Gastroesophageal sphincter (tissue), 4 donors: ENCODE measurements at places on chromosomes 3 and 15.

- H3K27ac ChIP-seq: no peak overlapping the region
- no peak for ATAC-seq
- peaks cover 9% of the 10 kb centered on the region for H3K4me1 ChIP-seq
- no peaks in the 10 kb centered on the region for H3K27me3 ChIP-seq
- no peaks in the 10 kb centered on the region for H3K36me3 ChIP-seq
Measured at GRCh38 chr15:35089551-35089950, 4.5 kb upstream of the NANOGP8 start.

GRCh38 chr3:184738982-184739381 lies 27.1 kb upstream of the MAGEF1 start:
- H3K27me3 ChIP-seq: peaks cover 3% of the 10 kb centered on the region
- ATAC-seq: no peak
- H3K4me1 ChIP-seq: no peaks in the 10 kb centered on the region
- H3K36me3 ChIP-seq: no peaks in the 10 kb centered on the region
- H3K27ac ChIP-seq: no peak overlapping the region

- H3K27me3 ChIP-seq: peaks cover 6% of the 10 kb centered on the region
- ATAC-seq: no peak
- no peak overlapping the region for H3K27ac ChIP-seq
- no peaks in the 10 kb centered on the region for H3K4me1 ChIP-seq
- H3K36me3 ChIP-seq: no peaks in the 10 kb centered on the region
Measured at GRCh38 chr15:28950916-28951315, 65.1 kb downstream of the APBA2 start.

- no peak overlapping the region for H3K27ac ChIP-seq
- H3K27me3 ChIP-seq: no peaks in the 10 kb centered on the region
- ATAC-seq: no peak
- no peaks in the 10 kb centered on the region for H3K4me1 ChIP-seq
- H3K4me3 ChIP-seq: no peak overlapping the region
Measured at GRCh38 chr3:123050666-123051065, 16.2 kb upstream of the PDIA5 start.

DNA sequence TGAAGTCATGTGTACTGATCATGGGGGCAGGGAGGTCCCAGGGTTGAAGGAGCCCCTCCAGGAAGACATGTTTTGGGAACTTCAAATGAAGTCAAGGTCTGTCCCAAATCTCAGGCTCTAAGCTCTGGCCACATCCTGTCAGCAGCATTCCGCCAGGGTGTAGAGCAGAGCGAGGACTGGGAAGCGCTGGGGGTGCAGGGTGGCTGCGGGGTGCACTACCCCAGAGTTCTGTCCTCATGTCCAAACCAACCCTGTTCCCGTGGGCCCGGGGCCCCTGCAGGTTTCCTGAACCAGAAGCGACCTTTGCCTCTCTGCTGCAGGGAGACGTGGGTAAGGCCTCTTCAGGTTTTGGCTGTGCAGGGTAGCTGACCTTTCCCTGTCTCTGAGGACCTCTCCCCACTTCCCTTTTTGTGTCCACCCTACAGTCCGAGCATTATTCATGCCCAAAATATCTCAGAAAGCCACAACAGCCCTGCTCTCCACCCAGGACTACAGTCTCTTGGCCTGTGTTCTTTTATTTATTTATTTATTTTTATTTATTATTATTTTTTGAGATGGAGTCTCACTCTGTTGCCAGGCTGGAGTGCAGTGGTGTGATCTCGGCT lies 26.6 kb upstream of the FLNB start:
- H3K36me3 ChIP-seq: no peaks in the 10 kb centered on the region
- ATAC-seq: no peak
- no peaks in the 10 kb centered on the region for H3K27me3 ChIP-seq
- H3K27ac ChIP-seq: no peak overlapping the region

- no peak overlapping the region for H3K27ac ChIP-seq
- H3K4me1 ChIP-seq: no peaks in the 10 kb centered on the region
- no peaks in the 10 kb centered on the region for H3K27me3 ChIP-seq
- H3K4me3 ChIP-seq: no peak overlapping the region
Measured at GRCh38 chr3:12392101-12392878, 92.0 kb upstream of the TSEN2 start.

- no peaks in the 10 kb centered on the region for H3K36me3 ChIP-seq
- no peak overlapping the region for H3K4me3 ChIP-seq
- no peaks in the 10 kb centered on the region for H3K4me1 ChIP-seq
- peaks cover 15% of the 10 kb centered on the region for H3K27me3 ChIP-seq
Measured at GRCh38 chr15:29123171-29123570, 146.5 kb downstream of the NSMCE3 start.

- no peaks in the 10 kb centered on the region for H3K4me1 ChIP-seq
- no peak overlapping the region for H3K27ac ChIP-seq
- H3K36me3 ChIP-seq: no peaks in the 10 kb centered on the region
- no peak for ATAC-seq
Measured at GRCh38 chr3:55540579-55540978, 53.5 kb upstream of the WNT5A start.

DNA sequence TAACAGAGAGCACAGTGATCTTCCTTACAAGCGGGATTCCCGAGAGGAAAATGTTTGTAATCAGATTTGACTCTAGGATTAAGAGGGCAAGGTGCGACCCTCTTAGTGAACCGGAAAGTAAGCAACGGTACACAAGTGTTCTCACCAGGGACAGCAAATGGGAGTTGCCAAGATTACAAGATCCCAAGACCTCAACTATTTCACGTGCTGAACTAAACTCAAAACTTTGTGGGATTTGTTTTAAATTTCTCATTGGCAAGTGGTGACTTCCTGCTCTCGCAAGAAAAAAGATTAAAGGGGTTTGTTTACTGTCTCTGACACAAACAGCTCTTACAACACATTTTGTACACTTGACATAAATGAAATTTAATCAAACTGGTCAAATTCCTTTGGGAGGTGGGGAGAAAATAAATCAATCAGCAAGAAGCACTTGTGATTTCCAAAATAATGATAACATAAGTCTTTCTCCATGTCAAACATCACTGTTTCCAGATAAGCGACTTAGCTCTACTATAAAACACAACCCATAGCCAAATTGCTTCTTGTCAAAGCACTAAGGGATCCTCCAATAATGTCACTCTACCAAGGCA lies 2.2 kb upstream of the PGPEP1L start:
- no peaks in the 10 kb centered on the region for H3K36me3 ChIP-seq
- no peak overlapping the region for H3K4me3 ChIP-seq
- H3K27ac ChIP-seq: no peak overlapping the region
- ATAC-seq: no peak

DNA sequence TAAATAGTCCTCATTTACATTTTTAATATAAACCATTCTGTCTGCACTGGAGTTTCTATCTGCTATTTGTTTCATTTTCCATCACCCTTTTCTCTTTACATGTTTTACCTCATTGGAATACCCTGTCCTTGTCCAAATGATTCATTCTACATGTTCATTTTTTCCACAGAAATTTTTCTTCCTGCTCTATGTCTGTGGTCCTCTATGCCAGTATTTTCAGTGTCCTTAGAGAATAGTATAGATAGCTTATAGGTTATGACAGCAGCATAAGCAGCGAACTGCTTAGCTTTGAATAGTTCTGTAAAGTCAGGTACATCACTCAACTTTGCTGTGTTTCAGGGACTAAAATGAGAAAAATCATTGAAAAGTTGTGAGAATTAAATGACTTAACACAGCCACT lies 742.3 kb upstream of the CBLB start:
- H3K27ac ChIP-seq: no peak overlapping the region
- no peak for ATAC-seq
- H3K4me3 ChIP-seq: no peak overlapping the region

DNA sequence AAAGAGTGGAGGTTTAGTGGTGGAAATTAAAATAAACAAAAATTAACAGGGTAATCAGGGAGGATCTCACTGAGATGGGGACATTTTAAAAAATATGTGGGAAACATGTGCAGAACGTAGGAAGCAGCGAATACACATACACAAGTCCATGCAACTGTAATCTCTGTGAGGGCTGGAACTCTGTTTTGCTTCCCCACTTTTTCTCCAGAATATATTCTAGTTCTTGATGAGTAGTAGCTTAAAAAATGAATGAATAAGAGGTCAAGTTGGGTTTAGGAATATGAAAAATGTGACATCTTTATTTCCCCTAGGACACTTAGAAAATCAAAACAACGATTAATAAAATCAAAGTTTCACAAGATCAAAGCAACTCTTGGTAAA lies 312.2 kb upstream of the ZNF717 start:
- H3K27ac ChIP-seq: no peak overlapping the region
- no peaks in the 10 kb centered on the region for H3K27me3 ChIP-seq
- no peaks in the 10 kb centered on the region for H3K36me3 ChIP-seq
- ATAC-seq: no peak
- no peak overlapping the region for H3K4me3 ChIP-seq

GRCh38 chr3:61725851-61726333 lies 164.5 kb downstream of the PTPRG start:
- no peak for ATAC-seq
- no peaks in the 10 kb centered on the region for H3K4me1 ChIP-seq
- no peaks in the 10 kb centered on the region for H3K27me3 ChIP-seq

DNA sequence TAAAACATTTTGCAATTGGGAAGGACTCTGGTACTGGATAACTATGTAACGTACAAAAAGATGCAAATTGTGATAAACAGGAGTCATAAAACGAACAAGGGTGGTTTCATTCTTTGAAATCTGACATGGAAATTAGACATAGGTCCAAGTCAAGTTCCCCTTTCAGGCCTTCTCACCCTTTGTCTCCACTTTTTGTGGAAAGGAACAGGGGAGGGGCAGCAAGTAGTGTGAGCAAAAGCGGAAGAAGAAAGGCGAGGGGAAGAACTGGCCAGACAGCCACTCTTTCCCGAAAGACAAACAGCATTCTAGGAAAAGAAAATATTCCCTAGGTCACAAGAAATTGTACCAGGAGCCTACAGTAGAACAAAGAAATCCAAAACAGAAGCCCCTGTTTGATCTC lies 52.6 kb downstream of the MCF2L2 start:
- no peaks in the 10 kb centered on the region for H3K36me3 ChIP-seq
- no peak for ATAC-seq
- no peaks in the 10 kb centered on the region for H3K27me3 ChIP-seq
- no peaks in the 10 kb centered on the region for H3K4me1 ChIP-seq
- no peak overlapping the region for H3K4me3 ChIP-seq

GRCh38 chr15:80875568-80876347 lies 96.6 kb downstream of the CEMIP start:
- peak; percentile 52 for ATAC-seq

DNA sequence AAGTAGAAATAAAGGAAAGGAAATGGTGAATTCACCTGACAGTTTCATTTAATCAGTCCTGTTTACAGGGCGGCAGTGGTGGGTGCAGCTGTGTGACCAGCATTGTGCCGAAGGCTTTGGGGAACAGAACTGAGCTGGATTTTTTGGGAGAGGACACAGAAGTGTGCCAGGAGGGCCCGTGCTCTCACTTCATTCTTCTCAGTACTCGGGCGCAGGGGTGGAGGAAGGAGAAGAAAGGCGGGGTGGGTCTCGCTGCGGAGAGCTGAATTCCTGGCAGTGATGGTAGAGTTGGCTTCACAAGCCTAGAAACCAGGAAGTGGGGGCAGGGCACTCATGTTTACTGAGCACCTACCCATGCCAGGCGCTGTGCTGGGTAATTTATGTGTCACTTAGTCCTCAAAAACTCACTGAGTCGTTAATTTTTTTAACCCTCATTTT lies 64.6 kb downstream of the CRTC3 start:
- peaks cover 5% of the 10 kb centered on the region for H3K4me1 ChIP-seq
